RKO (cell line): ENCODE measurements at places on chromosomes 2 and 18.
A peak's percentile ranks its signal among the peaks of the same experiment; 100 is the strongest.

DNA sequence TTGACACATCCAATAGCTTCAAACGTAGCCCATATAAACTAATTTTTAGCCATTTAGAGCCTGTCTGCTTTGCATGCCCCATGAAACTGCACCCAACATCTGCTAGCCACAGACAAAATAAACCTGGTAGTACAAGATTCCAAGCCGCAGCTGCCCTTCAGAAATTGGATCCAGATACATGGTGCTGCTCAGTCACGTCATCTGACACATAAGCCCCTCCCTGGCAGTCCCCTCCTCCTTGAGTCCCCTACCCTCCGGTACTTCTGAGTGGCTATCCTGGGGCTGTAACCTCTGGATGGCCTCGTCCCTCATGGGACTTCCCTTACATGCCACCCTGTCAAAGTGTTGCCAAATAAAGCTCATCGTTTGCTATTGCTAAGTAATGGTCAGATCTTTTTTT is 33.8 kb downstream of the PROC start:
- no peak for DNase-seq

- DNase-seq, result peak; percentile 38
Measured at GRCh38 chr2:179354739-179355537, 90.3 kb upstream of the SESTD1 start.

DNA sequence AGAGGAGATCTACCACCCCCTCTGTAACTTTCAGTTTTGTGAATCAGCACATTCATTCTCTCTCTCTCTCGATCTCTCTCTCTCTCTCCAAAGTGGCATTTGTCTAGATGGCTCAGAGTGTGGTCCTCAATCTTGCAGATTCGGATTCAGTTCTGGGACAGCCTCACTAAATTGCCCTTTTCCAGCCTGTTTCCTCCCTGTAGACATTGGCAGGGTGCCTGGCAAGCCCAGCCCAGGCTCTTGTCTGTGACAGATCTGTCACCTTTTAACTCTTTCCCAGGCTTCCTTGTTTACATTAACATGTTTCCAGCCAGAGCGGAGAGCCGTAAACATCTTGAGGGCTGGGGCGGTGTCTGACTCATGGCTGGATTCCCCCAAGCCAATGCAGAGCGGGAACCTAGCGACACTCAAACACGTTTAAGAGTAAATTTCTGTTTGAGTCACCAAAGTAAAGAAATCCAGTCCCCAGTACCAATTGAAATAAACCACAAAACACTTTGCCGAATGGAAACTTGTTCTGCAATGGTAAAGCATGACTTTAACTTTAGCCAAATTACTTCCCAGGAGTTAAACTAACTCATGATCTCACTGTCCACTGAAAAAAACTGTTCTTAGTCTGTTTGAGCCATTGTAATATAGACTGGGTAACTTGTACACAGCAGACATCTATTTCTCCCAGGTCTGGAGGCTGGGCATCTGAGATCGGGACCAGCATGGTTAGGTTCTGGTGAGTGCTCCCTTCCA is 6.6 kb upstream of the CYP27C1 start:
- no peak for DNase-seq

DNA sequence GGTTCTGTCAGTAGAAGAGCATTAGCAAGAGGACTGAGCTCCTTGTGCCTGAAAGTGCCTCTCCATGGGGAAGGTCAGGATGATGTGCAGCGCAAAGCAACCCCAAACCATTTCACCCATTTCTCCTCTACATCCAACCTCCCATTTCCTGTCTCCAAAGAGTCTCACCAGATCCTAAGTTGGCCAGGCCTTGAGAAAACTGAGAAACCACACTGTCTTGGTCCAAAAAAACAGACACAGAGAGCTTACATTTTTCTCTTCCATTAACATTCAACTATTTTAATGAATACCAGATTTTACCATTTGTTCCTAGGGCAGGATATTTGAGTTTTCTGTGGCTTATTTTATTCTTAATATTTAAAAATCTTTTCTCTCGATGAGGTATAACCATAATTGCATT is 195.0 kb downstream of the EPHA4 start:
- DNase-seq, result no peak

DNA sequence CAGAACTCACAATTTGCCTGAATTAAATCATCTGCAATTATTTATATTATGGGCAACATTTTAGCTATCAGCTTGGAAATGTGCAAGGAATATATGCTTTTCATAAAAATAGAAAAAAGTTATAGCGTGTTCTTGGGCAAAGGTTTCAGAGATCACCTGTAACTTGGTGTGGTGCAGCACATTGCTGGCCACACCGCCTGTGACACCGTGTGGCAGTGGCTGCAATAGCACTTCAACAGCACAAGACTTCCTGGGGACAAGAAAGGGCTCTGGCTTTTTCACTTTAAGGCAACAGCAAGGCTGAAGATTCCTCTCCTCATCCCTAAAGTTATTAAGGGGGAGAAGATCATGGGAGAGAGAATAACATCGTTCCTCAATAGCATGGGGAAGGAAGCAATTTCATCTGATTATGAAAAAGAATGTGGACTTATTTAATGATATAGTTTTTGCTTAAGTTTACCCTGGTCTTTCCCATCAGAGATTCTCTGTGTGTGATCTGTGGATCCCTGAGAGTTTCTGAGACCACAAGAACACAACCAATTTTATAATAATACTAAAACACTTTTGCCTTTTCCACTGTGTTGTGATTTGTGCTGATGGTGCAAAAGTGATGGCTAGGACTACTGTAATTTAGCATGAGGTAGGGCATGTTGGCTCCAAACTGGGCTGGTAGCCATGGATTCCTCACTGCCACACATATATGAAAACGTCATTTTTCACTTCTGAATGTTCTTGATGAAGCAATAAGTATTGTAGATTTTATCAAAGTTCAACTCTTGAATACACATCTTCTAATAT is 15.0 kb upstream of the SERPINB3 start:
- DNase-seq, result peak; percentile 44

DNA sequence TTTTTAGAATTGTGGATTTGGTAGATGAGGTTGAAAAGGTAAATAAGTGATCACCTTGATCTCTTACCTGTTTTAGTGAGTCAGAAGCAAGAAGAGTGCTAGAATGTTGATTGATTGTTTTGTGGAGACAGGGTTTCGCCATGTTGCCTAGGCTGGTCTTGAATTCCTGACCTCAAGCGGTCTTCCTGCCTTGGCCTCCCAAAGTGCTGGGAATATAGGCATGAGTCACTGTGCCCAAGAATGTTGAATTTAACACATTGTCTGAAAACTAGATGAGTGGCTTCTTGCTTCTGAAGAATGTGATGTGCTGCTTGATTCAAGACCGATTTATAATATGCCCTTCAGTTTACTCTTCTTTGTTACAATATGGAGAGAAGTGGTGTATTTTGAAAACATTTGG is 121.3 kb downstream of the FMNL2 start:
- DNase-seq, result no peak

DNA sequence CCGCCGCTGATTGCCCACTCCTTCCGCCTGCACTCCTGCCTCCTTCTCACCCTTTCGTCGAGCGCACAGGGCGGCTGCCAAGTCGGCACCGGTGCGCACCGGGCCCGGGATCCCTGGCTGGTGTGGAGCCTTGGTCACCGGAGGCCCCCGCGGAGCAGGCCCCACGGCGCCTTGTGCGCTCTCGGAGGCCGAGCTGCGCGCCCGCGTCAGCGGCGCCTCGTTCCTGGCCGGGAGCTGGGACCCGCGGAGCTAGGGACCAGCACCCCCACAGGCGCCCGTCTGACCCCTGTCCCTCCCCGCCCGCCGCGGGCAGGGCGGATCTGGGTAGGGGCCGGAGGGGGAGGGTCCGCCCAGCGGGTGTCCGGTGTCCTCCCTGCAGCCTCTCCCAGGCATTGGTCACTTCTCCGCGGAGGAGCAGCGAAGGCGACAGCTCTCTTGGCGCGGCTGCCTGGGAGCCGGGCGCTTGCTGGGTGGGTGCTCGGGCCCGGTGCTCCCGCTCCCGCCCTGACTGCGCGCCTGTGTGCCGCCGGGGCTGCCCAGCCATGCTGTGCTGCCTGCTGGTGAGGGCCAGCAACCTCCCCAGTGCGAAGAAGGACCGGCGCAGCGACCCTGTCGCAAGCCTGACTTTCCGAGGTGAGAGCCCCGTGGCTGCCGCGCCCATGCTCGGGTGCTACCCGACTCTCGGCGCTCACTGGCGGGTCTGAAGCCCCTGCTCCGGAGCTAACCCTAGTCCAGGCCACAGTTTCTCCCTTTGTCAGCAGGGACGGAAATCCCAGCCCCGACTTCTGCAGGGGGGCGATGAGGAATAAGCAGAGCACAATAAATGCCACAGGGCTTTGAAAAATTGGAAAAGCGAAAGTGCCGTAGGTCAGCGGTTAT is 13.2 kb downstream of the DYSF start:
- peak; percentile 22 for DNase-seq

- no peak for DNase-seq
Measured at GRCh38 chr2:30792521-30792920, 14.7 kb downstream of the CAPN13 start.

DNA sequence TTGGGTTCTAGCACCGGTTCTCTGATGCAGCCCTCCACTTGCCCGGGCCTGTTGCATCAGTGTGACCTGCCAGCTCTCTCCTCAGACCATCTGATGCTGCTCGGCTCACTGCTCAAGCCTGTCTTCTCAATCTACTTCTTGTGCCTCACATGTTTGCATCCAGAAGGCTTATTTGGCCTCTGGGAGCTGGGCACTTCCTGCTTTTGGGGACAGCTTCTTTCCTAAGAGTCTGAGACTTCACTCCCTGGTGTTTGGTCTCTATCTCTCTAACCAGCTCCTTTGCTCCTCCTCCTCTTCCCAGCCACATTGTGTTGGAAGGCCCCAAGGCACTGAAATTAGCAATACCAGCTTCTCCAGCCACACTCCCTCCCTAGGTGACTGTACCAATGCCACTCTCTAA is 212.8 kb downstream of the CDCA7 start:
- DNase-seq, result peak; percentile 16

DNA sequence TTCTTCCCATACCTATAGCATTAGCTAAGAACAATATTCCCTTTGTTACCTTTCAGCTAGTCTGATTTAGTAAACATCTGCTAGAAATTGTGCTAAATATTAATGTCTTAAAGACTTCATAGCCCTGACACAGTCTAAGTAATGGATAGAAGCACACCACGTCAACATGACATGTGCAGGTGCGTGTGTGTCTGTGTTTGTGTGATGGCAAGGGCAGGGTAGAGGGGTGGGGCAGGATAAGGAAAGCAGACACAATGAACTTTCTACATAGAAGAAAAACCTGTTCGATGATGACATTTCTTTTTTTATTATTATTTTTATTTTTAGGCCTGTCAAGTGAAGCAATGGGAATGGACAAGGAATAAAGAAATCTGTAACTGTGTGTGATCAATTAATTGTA is 223.3 kb downstream of the NOL4 start:
- DNase-seq, result no peak

GRCh38 chr18:35950628-35950982 is 21.9 kb upstream of the RMP24 start:
- DNase-seq, result no peak

DNA sequence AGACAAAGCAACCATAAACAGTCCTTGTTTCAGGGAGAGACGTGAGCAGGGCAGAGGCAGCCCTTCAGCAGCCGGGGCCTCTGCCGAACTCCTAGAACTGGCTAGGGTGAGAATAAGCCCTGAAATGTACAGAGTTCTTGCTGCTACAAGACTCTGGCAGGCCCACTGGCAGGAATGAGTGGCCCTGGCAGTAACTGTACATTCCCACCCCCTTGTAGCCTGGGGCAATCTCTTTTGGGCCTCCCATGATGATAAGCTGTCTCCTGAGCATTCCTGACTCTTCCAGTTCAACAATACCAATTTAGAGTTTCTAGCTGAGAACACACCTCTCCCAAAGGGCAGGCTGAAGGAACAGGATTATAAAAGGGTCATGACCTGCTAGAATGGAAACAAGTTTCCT is 54.3 kb downstream of the HAUS1 start:
- DNase-seq, result no peak

DNA sequence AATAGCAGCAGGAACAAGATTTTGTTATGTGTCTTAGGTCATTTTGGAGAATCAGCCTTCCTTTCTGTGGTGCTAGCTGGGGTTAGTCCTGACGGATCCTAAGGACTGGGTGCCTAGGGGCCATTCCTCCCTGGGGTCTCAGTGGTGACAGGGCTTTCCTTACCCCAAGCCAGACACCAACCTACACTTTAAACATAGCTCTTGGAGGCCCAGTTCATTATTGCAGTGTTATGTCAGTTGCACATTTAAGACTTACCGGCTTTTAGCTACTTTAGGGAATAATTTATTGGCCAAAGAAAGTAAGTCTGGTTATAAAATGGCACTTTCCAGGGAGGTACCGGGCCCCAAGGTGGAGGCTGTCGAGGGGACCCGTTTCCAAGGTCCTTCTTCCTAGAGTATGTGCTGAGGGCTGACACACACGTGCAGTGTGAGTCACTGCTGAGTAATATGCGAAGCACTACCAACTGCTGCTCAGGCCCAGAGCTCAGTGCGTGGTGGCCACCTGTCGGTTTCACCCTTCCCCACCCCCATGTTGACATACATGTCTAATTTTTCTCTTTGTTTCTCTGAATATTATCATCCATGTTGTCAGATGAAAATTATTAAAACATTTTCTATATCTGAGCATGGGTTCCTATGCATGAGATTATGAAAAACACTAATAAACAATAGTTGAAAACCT is 37.0 kb upstream of the GRHL1 start:
- peak; percentile 91 for DNase-seq

DNA sequence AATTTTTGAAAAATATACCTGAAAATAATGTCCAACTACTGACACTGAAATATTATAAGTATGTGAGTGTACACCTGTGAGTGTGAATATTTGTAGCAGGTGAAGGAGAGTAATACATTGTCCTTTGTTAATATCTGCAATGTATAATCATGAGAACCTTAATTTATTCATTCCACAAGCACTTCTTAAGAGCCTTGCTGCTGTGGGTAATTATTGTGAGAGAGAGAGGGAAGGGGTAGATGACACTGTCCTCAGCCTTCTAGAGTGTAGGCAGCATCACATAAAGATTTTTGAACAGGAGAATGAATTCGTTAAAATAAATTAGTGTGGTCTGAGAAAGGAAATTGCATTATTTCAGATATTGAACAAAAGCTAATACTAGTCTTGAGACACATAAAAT is 157.2 kb downstream of the MAP2 start:
- no peak for DNase-seq

GRCh38 chr2:63189026-63189425 is 138.4 kb downstream of the OTX1 start:
- no peak for DNase-seq

DNA sequence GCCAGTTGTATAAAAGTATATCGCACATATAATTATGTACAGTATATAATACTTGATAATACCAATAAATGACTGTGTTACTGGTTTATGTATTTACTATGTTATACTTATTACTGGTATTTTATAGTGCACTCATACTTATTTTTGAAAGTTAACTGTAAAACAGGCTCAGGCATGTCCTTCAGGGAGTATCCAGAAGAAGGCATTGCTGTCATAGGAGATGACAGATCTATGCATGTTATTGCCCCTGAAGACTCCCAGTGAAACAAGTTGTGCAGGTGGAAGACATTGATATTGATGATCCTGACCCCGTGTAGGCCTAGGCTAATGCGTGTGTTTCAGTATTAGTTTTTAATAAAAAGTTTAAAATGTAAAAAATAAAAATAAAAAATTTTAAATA is 20.3 kb upstream of the ASXL3 start:
- DNase-seq, result no peak

GRCh38 chr2:161427664-161428587 is 11.8 kb downstream of the TBR1 start:
- no peak for DNase-seq
